ENCODE measurements at places on chromosomes 5 and 9.

- DNase-seq: no peak
Observed at GRCh38 chr9:112029921-112030444, 133.4 kb downstream of the UGCG start.

DNA sequence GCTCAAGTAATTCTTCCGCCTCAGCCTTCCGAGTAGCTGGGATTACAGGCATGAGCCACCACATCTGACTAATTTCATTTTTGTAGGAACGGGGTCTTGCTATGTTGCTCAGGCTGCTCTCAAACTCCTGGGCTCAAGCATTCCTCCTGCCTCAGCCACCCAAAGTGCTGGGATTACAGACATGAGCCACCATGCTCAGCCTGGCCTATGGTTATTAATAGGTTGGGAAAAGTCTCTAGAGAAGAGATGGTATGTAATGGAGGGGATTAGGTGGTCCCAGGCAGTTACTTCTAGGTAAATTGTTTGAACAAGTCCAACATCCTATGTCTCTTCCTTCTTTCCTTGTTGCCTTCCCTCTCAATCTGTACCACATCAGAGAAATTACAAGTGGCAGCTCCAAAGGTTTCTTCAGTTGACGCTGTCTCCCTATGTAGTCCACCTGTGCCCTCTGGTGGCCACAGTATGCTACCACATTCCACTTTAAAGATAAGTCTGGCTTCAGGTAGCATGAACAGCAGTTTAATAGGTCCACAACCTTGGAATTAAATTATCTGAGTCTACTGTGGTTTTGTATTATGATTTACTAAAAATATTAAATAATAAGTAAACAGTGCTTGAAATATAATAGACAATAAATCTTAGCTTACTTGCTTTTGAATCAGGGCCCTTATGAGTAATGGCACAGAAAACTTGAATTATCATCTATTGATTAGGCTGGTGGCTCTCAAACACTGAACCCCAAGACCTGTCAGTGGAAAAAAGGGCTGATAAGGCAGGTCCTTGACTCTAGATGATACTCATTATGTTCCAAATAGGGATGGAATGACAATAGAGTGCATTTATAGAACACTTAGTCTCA lies 9.7 kb downstream of the TIGD6 start:
- peak; percentile 64 for DNase-seq

DNA sequence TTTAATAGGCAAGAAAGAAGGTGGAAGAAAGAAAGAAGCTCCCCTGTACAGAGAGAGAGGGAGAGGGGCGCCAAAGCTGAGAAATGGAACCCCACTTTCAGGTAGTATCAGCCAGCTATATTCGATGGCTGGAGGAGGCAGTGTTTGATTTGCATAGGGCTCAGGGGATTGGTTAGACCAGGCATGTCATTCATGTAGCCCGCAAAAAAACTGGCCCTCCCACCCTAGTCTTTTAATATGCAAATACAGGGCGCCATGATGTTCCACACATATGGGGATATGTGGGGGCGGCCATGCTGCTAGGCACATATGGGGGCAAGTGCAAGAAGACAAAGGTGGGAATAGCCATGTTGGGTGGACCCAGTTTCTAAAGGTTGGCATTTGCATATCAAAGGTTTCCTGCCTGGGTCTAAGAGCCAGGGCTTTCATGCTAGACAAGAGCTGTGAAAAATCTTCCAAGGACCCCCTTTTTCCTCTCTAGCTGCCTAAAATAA lies 174.4 kb upstream of the ADRA1B start:
- DNase-seq: no peak

DNA sequence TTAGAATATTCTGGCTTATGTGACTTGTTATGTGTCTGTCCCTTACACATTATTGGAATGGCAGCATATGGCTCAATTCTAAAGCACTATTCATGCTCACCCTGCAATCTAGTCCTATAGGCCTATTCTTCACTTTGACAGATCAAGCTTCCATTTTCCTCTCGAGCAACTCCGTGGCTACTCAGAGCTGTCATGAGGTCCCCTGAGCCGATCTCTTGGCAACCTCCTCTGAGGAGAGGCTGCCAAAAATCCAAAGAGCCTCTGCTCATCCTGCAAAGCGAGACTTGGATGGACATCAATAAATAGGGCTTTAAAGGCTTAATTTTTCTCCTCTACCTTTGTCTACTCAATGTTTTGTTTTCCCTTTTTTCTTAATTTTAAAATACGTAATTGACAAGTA lies 163.8 kb downstream of the GABRB2 start:
- no peak for DNase-seq

Data from activated CD4-positive, alpha-beta T cell treated with anti-CD3 and anti-CD28 coated beads for 4 hours (primary cell).